ENCODE measurements at places on chromosomes 1 and 21.

DNA sequence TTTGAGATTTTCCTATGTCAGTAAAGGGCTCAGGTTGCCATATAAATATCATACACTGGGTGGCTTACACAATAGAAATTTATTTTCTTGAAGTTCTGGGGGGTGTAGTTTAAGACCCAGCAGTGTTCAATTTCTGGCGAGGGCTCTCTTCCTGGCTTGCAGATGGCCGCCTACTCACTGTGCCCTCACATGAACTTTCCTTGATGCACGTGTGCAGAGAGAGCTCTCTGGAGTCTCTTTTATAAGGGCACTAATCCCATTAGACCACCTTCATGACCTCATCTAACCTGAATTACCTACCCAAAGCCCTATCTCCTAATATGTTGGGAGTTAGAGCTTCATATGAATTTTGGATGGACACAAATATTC is 21.1 kb downstream of the TMEM51 start:
- no peak for DNase-seq

- no peak for DNase-seq
Measured at GRCh38 chr21:16837321-16837720, 675.5 kb upstream of the CXADR start.

GRCh38 chr1:111412839-111413238 is 14.7 kb downstream of the OVGP1 start:
- no peak for DNase-seq

GRCh38 chr1:59039551-59039950 is 255.7 kb upstream of the JUN start:
- no peak for DNase-seq

- no peak for DNase-seq
Measured at GRCh38 chr21:14270631-14271030, 54.7 kb downstream of the RBM11 start.

GRCh38 chr1:59414406-59415133 is 117.7 kb downstream of the FGGY start:
- no peak for DNase-seq

GRCh38 chr1:19203440-19203839 is 6.6 kb downstream of the UBR4 start:
- DNase-seq: no peak

Data from type B pancreatic cell (in vitro differentiated cells).